ENCODE measurements at places on chromosomes 5 and 9.

DNA sequence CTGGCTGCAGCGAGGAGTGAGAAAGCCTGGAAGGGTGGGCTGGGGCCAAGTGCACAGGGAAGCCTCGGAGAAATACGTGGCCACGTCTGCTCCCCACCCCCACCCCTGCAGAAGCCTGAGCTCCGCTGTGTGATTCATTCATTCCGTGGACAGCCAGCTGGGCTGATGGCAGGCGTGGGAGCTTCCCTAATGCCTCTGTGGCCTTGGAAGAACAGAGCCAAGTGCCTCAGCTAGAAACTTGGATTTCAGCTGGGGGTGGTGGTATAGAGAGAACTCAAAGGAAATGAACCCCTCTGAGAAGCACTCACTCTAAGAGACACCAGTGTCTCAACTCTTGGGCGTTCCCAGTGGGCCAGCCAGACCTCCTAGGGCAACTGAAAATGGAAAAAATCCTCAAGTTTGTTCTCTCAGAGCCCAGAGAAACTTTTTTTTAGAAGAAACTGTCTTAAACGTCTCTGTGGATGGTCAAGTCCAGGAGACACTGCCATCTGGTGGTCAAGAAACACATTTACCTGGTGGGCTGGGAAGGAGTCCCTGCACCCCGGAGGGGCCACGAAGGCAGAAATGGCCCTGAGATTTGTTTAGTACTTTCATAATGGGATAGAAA is 18.0 kb downstream of the ATOX1 start:
- peak; percentile 88 for DNase-seq

DNA sequence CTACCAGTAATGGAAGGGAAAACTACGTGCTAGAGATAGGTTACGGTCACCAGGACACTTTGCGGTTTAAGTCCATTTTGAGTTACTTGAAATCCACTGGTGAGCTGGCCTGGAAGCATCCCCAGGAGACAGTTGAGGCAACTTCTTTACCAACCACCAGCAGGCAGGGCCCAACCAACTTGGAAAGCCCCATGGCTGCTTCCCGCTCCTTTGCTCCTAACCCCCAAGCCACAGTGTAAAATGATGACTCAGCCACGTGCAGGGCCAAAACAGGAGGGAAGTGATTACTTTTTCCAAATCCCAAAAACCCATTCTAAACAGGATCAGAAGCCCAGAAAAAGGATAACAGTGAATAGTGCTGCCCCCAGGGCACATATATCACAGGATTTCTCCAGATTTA is 87.4 kb downstream of the PAX5 start:
- DNase-seq, result peak; percentile 24

- no peak for DNase-seq
Measured at GRCh38 chr9:122039234-122039633, 53.9 kb downstream of the TTLL11 start.

GRCh38 chr5:36569491-36569890 is 36.9 kb upstream of the SLC1A3 start:
- DNase-seq, result no peak

- DNase-seq, result no peak
Measured at GRCh38 chr9:33114746-33115145, 38.3 kb upstream of the SMU1 start.

DNA sequence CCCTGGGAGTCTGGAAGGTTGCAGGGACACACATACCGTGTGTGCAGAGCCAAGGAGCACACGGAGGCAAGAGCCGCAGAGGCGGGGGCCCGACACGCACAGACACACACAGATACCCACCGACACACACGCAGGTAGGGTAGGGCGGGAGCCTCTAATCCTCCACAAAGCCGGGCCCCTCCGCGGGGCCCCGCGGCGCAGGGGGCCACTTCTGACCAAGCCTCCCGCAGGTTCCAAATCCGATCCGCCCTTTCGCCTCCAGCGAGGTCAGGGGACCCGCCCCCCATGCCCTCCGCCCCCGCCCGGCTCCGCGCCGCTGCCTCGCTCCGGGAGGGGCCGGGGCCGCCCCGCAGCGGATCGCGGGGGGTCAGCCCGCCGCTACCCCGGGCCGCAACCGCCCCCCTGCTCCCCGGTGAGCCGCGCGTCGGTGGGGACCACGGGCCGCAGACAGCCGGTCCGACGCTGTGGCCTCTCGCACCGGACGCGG is 1.4 kb upstream of the LMX1B start:
- no peak for DNase-seq
